ENCODE measurements at places on chromosomes 1 and 21.

GRCh38 chr1:245485996-245486395 lies 331.2 kb downstream of the KIF26B start:
- no peak for DNase-seq

GRCh38 chr1:59645893-59646292 lies 168.9 kb upstream of the HOOK1 start:
- no peak for DNase-seq

DNA sequence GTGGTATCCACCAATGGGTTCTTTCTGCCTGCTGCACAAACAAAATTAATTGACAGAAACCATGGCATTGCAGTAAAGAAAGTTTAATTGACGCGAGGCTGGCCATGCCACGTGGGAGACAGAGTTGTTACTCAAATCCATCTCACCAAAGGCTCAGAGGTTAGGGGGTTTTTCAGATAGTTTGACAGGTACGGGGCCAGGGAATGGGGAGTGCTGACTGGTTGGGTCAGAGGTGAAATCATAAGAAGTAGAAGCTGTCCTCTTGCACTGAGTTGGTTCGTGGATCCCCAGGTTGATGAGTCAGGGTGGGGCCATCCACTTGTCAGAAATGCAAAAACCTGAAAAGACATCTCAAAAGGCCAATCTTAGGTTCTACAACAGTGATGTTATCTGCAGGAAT lies 941 bp upstream of the TBCE start:
- DNase-seq: no peak

DNA sequence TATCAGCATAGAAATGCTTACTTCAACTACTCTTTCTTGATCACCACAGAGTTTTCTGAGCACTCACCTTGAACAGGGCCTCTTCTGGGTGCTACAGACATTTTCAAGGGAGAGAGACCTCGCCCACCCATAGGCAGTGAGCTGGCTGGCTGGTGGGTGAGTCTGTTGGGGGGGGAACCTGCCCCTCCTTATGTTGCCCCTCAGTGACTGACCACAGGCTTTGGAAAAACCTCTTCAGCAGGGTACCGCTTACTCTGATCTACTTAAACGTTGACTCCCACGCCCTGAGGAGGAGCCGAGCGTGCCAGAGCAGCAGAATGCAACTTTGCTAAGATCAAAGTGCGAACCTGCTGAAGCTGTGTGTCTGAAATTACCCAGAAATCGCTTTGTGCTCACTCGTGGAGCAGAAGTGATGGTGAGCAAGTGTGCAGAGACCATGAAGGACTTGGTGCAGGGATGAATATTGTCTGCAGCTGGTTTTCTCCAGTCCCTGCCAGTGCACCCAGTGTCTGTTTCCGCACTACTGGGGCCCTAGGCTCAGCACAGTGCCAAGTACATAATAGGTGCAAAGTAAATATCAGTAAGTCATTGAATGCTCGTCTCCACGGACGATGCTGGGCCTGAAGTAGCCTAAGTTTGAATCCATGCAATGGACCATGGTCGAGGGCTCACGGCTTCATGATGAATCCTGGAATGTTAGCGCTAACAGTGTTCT lies 158.7 kb upstream of the IRF2BP2 start:
- no peak for DNase-seq

- DNase-seq: no peak
Measured at GRCh38 chr1:245682638-245683628, 528.1 kb downstream of the KIF26B start.

- no peak for DNase-seq
Measured at GRCh38 chr1:239619190-239619589, 232.8 kb downstream of the CHRM3 start.

- DNase-seq: no peak
Measured at GRCh38 chr1:168531615-168532345, 12.0 kb downstream of the XCL2 start.

DNA sequence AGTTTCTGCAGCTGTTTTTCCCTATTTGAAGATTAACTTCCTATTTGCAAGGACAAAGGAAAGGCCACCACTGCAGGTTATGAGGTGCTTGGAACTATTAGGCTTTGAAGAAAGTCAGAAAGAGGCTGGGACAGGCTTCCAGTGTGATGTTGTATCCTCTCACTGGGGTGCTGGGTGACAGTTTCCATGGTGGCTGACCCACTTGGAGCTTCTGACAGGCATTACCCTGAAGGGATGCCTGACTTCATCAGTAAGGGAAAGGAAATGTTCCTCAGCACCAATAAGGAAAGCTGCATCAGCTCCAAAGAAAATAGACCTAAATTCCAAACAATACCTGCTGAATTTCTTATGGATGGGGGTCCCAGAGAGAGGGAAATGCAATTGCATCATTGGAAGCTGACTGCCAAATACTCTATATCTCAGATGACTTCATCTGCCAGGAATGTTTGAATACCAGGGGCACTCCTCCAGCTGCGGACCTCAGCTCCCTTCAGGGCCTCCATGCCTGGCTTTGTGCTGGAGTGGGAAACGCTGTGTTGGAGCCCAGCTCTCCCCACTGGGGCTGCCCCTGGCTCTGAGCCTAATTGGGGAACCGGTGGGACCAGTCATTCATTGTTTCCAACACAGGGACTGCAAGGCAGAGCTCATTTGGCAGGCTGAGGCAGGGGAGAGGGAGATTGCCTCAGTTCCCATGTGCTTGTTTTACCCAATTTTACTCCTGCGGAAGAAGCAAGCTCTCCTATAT lies 76.6 kb downstream of the RGL1 start:
- no peak for DNase-seq

DNA sequence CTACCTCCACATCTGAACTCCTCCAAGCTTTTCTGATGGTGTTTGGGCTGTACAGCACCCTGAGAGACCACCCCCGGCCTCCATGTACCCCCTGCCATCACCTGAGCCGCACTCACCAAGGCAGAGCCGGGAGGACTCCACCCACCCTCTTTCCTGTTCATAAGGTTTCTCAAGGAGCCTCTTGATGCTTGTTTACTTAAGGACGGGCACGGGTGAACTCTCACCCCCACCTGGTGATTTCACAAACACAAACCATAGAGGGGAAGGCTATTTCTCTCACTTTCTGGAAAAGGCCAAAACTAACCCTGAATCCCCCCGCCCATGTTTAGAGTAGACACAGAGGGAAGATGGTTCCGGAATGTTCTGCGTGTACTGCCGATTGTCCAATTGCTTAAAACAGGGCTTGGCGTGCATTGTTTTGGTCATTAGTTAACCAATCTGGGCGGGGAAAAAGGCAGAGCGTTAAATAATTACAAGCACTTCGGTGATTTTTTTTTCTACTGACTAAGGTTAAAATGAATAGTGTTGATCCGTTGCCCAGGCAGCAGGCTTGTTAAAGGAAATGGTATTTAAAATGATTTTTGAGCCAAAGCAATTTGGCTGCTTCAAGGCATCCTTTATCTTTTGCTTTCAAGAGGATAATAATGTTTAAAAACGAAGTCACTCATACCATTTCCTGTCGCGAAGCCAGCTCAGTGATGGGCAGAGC lies 279.8 kb upstream of the VAMP3 start:
- no peak for DNase-seq

DNA sequence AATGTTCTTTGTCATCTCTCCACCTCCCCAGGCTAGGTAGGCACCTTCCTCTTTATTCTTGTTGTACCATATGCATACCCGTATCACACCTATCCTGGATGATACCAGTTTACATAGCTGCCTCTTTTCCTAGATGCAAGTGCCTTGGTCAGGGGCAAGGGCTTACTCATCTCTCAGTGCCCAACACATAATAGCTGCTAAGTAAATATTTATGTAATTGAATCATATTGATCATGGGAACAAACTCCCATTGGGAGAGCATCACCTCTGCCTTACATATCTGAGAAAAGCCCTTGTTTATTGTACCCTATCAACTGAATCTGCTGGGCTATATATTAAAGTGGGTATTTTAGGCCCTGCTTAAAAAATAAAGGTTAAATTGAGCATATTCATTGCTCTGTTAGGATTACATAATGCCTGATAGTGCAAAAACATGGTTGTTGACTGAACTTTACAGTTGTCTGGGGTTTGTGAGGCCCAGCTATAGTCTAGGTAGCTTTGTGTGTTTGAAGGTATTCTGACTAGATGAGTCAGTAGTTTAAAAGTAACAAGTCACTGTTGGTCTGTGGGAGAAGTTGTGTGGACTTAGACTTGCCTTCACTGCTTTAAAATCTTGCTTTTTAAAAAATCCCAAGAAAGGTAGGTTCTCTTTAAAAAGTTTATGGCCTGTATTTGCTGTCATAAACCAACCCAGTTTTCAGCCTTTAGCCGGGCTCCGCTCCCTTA lies 82.6 kb downstream of the OLFML2B start:
- no peak for DNase-seq

GRCh38 chr1:215287362-215287761 lies 204.8 kb downstream of the KCNK2 start:
- no peak for DNase-seq

GRCh38 chr1:2855206-2856065 lies 53.9 kb upstream of the TTC34 start:
- no peak for DNase-seq

DNA sequence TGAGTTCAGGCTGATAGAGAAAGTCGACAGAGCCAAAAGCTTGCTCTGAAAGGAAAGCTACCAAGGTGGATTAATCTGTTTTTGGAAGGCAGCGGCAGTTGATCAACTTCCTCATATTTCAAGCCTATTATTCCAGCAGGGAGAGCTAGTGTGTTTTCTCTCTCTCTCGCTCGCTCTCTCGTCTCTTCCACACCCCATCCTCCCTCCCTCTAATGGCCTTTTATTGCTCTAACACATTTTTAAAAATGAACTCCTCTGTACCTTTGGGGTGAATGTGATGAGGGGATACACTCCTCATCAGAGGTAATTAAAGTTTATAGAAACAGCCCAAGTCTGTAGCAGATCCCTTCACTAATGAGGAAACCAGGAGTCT lies 126.4 kb downstream of the CLIC6 start:
- DNase-seq: no peak

GRCh38 chr1:66166753-66167152 lies 367.2 kb upstream of the SGIP1 start:
- DNase-seq: no peak

DNA sequence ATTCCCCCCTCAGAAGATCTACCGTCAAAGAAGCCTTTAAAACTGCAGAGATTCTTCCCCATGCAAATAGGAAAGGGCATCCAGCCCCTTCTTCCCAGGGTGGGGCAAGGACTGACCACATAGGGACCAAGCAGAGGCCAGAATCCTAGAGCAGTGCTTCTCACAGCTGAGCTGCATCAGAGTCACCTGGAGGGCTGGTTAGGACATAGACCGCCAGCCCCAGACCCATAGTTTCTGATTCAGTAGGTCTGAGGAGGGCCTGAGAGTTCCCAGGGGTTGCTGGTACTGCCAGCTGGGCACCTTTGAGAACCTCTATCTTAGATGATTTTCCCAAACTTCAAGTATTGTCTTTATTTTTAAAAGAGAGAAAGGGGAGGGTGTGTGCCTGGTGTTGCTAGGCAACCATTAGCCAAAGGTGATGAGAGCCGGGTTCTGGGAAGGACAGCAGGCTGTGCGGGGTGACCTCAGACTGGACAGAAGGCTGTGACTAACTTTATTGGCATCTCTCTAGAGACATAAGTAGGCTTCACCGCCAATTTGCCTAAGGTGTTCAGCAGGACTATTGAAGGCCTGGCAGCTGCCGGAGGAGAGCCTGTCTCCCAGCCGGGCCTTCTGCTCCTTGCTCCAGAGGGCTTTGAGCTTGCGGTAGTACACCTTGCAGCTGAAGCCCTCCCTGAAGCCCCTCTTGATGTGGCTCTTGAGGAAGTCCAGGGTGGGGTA lies 3.0 kb downstream of the SPATA46 start:
- DNase-seq: no peak

GRCh38 chr1:63670164-63670563 lies 77.0 kb downstream of the PGM1 start:
- DNase-seq: no peak

DNA sequence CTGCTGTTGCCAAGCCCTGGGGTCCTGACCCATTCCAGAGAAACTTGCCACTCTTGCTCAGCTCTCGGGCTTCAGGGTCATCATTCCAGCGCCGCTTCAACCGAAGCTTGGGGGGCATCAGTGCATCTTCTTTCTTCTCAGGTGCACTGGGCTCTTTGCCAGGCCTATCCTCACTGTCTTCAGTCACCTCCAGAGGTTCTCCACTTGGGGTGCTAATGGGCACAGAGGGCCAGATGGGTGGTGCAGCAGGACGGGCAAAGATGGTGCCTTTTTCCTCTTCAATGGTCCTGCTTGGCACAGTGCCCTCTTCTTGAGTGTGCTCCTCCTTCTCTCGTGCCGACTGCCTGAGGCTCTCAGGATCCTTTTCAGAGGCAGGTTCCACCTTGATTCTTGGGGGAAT lies 13.3 kb downstream of the ETV3 start:
- DNase-seq: no peak

DNA sequence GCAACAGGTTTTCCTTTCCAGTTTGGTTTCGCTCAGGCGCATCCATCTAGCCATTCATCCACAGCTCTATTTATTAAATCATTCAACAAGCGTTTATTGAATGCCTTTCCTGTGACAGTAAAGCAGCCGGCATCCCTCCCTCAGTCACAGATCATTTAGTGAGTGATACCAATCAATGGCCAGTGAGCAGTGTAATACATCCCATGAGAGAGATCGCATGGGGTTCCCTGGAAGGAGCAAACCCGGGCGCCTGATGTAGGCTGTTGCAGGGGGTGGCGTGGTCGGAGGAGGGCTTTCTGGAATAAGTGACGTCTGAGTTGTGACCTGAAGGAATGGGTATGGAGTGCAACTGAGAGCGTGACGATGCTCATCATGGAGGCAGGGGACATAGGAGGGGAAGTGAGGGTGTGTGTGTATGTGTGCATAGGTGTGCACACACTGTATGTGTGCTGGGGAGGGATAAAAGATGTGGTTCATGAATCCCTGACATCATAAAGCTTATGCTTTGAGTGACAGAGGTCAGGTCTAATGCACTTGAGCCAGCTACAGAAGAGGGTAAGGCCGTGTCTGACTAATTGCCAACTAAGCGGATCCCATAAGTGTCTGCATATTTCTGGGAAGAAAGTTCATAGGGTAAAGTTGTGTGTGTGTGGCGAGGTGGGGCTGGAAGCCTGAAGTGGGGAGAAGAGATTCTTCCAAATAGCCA lies 6.6 kb downstream of the FCMR start:
- DNase-seq: no peak

DNA sequence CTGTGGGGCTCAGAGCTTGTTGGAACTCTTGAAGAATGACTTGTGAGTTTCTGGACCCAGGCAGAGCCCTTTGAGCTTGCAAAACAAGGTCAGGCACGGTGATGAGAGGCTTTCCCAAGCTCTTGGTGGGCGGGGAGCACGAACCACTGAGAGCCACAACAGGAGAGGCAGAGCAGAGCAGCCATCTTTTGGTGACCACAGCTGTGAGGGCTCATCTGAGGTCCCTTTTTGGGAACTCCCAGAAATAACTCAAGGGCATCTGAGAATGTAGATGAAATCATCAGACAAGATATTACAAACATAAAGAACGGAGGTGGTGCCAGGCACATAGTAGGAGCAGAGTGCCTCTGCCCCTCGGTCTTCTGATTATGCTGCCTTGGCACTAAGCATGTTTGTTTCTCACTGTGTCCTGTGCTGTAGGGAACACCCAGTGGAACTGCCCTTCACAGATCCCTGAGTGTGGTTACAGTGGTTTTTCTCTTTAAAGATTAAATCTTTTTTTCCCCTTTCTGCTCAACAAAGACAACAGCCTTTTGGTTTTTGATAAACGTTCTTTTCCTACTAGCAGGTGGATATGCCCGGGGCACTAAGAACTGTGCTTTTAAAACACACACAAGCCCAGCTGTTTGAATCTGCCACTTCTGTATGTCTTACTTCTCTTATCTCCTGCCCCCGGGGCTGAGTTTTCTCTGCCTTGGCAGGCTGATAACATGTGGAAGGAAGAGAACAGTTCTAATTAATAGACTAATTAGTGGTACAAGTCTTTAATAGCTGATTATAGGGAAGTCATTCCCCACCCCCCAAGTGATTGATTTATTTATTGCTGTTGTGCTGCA lies 37.7 kb downstream of the CD34 start:
- DNase-seq: no peak

Data from activated CD4-positive, CD25-positive, alpha-beta regulatory T cell (primary cell).